Heart left ventricle (tissue), 16 donors: ENCODE measurements at places on chromosomes 4 and X. TPM values are rescaled to one million over a fixed set of nuclear protein-coding genes. Genes with fewer than 3 reads are reported as not detected.

- H3K27ac ChIP-seq: no peak overlapping the region
- no peaks in the 10 kb centered on the region for H3K27me3 ChIP-seq
- no peak overlapping the region for H3K4me3 ChIP-seq
- no peak for DNase-seq
These were observed 14.7 kb downstream of the CXCR3 start for GRCh38 chrX:71603618-71604017.

SULT1B1 gene
- total RNA-seq: 0.56 TPM

SUPT20HL2 gene
- total RNA-seq: 0.22 TPM

- H3K27ac ChIP-seq: no peak overlapping the region
- no peak overlapping the region for H3K4me3 ChIP-seq
- H3K36me3 ChIP-seq: no peaks in the 10 kb centered on the region
- no peak for DNase-seq
- H3K4me1 ChIP-seq: no peaks in the 10 kb centered on the region
- H3K27me3 ChIP-seq: no peaks in the 10 kb centered on the region
These were observed 28.5 kb downstream of the ACSL4 start for GRCh38 chrX:109704563-109704962.

MAGEA10 gene
- total RNA-seq: not detected

SH3BGRL gene
- 28.7 TPM for total RNA-seq

DNA sequence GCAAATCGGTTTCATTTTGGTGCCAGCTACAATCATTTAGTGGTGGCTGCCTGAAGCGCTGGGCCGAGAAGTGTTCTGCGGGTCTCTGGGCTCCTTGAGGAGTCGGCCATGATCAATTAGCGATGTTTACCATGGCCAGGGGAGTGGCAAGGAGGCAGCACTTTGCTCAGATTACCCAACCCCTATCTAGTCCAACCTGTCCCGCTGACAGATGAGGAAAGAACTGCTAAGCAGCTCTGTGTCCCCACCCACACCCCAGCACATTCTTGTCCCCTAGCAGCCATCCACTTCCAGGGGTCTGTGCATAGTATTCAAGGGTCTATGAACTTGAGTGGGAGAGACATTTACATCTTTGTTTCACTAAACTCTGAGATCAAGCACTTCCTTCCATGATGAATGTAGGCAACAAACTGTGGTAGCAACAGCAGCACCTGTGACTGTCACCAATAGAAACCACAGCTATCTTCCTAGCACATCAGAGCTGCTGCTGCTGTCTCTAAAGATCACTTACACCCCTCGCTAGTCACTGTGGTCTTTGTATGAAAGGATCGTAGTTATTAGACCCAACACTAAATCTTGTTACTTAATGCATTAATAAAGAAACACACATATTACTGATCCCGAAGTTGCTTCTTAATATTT, 331.6 kb downstream of the BCOR start:
- no peaks in the 10 kb centered on the region for H3K36me3 ChIP-seq
- H3K4me3 ChIP-seq: no peak overlapping the region
- no peaks in the 10 kb centered on the region for H3K4me1 ChIP-seq
- no peaks in the 10 kb centered on the region for H3K27me3 ChIP-seq

- DNase-seq: no peak
- no peak overlapping the region for H3K4me3 ChIP-seq
- no peaks in the 10 kb centered on the region for H3K27me3 ChIP-seq
- no peaks in the 10 kb centered on the region for H3K36me3 ChIP-seq
These were observed 275.5 kb downstream of the CFAP299 start for GRCh38 chr4:80610845-80611677.

PDCL2 gene
- not detected for total RNA-seq

GRCh38 chr4:31917334-31917733, 1197.2 kb downstream of the PCDH7 start:
- no peaks in the 10 kb centered on the region for H3K4me1 ChIP-seq
- H3K27ac ChIP-seq: no peak overlapping the region
- no peak overlapping the region for H3K4me3 ChIP-seq
- no peak for DNase-seq

DNA sequence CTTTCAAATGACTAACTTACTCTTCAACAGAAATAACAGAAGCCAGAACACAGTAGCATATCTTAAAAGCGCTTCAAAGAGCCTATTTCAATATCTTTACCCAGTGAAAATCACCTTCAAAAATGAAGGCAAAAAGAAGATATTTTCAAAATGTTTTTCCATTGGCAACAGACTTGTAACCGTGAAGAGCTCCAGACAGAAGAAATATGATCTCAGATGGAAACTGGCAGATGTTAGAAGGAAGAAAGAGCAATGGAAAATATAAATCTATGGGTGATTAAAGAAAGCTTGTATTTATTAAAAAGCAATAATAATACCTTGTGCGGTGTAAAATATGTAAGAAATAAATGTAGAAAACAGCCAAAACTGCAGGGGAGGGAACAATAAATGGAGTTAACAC, 35.7 kb downstream of the PRKG2 start:
- no peaks in the 10 kb centered on the region for H3K4me1 ChIP-seq
- H3K36me3 ChIP-seq: no peaks in the 10 kb centered on the region
- DNase-seq: no peak
- no peak overlapping the region for H3K4me3 ChIP-seq
- H3K27ac ChIP-seq: no peak overlapping the region
- no peaks in the 10 kb centered on the region for H3K27me3 ChIP-seq

- DNase-seq: no peak
- H3K27me3 ChIP-seq: no peaks in the 10 kb centered on the region
- H3K4me1 ChIP-seq: no peaks in the 10 kb centered on the region
- H3K27ac ChIP-seq: no peak overlapping the region
- no peaks in the 10 kb centered on the region for H3K36me3 ChIP-seq
- H3K4me3 ChIP-seq: no peak overlapping the region
These were observed 116.5 kb downstream of the FAM13A start for GRCh38 chr4:88940506-88940905.

SPANXD gene
- total RNA-seq: not detected

CT83 gene
- total RNA-seq: not detected

- H3K4me1 ChIP-seq: no peaks in the 10 kb centered on the region
- no peak overlapping the region for H3K27ac ChIP-seq
- no peak for DNase-seq
These were observed 25.1 kb upstream of the PRDM8 start for GRCh38 chr4:80172203-80172602.

DNA sequence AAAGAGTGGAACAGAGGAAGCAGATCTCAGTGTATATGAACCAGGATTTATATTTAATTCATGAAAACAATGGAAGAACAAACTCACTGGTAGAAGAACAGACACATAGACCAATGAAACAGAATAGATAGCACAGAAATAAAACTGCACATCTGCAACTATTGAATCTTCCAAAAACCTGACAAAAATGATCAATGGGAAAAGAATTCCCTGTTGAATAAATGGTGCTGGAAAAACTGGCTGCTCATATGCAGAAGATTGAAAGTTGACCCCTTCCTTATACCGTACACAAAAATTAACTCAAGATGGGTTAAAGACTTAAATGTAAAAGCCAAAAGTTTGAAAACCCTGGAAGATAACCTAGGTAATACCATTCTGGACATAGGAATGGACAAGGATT, 391.0 kb downstream of the MAGEB5 start:
- no peaks in the 10 kb centered on the region for H3K4me1 ChIP-seq
- no peak for DNase-seq
- H3K4me3 ChIP-seq: no peak overlapping the region
- no peak overlapping the region for H3K27ac ChIP-seq

SOD3 gene
- total RNA-seq: 43.0 TPM

FAAH2 gene
- not detected for total RNA-seq

- H3K4me3 ChIP-seq: no peak overlapping the region
- H3K27me3 ChIP-seq: no peaks in the 10 kb centered on the region
- DNase-seq: no peak
- no peaks in the 10 kb centered on the region for H3K4me1 ChIP-seq
- no peaks in the 10 kb centered on the region for H3K36me3 ChIP-seq
- no peak overlapping the region for H3K27ac ChIP-seq
These were observed 567.9 kb upstream of the HTR2C start for GRCh38 chrX:114015966-114016365.

NBDY gene
- total RNA-seq: 13.1 TPM

ATP2B3 gene
- total RNA-seq: not detected

GRCh38 chr4:1045193-1045594, 33.8 kb downstream of the FGFRL1 start:
- H3K4me3 ChIP-seq: no peak overlapping the region
- H3K36me3 ChIP-seq: no peaks in the 10 kb centered on the region
- peaks cover 27% of the 10 kb centered on the region for H3K27me3 ChIP-seq
- no peak overlapping the region for H3K27ac ChIP-seq
- DNase-seq: no peak
- H3K4me1 ChIP-seq: peaks cover 28% of the 10 kb centered on the region

DNA sequence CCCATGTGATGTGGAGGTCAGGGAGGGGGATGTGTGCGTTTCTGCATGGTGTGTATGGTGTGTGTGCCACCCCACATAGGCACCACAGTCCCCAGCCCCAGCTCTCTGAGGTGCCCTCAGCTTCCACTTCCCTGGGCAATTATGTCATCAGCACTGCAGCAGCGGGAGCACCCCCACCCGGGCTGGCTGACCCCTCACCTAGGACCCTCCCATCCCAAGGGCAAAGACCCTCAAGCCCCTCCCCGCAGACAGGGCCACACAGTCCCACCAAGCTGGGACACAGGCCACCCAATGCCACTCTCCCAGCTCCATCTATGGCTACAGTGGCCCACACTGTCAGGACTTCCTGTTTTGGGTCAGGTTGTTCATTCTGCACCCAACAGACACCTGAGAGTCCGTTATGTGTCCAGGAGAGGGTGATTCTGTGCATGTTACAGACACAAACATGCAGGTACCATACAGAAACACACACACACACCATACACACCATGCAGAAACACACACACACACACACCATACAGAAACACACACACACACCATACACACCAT, 75.2 kb downstream of the JAKMIP1 start:
- no peaks in the 10 kb centered on the region for H3K4me1 ChIP-seq
- no peak overlapping the region for H3K4me3 ChIP-seq
- peaks cover 22% of the 10 kb centered on the region for H3K27me3 ChIP-seq

- H3K36me3 ChIP-seq: peaks cover 7% of the 10 kb centered on the region
- H3K27ac ChIP-seq: peak overlapping the region; percentile 39
- H3K4me3 ChIP-seq: no peak overlapping the region
These were observed 118.6 kb downstream of the PTTG2 start for GRCh38 chr4:38078590-38079421.

DNA sequence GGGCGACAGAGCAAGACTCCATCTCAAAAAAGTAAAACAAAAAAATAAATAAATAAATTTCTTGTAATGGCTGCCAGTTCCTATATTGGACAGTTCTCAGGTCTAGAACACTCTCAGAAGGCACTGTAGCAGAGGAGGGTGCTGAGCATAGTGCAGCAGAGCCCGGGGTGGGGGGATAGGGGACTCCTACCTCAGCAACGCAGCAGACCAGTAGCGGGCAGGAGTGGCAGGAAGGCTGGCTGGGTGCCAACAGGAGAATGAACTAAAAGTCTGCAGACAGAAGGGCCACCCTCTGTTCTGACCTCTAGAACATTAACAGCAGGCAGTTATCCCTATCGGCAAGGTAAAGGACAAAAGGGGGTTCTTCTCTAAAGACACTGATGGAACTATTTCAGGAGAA, 20.2 kb downstream of the PDK3 start:
- no peak overlapping the region for H3K27ac ChIP-seq
- H3K4me3 ChIP-seq: no peak overlapping the region
- H3K4me1 ChIP-seq: no peaks in the 10 kb centered on the region
- DNase-seq: no peak

- no peaks in the 10 kb centered on the region for H3K4me1 ChIP-seq
- no peaks in the 10 kb centered on the region for H3K27me3 ChIP-seq
- no peaks in the 10 kb centered on the region for H3K36me3 ChIP-seq
These were observed 115.0 kb upstream of the TEX13C start for GRCh38 chrX:125204681-125205132.

- no peak for DNase-seq
- no peak overlapping the region for H3K27ac ChIP-seq
- no peaks in the 10 kb centered on the region for H3K27me3 ChIP-seq
These were observed 74.8 kb upstream of the SMARCA5 start for GRCh38 chr4:143438710-143439109.

DNA sequence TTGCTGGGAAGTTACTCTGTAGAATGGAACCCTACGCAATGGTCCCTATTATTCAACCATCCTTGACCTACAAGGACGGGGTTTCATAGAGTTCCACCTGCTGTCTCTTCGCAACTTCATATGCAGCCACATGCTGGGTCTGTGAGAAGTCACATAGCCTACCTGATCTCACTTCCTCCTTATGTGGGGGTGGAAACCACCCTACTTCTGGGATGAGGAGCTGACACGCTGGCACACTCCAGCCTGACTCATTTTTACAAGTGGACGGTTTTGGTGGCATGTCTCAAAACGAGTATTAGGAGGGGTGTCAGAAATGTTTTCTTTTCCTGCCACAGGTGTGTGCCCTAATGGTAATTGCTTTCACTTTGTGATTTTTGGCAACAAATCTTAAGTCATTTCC, 36.8 kb upstream of the ARSD start:
- H3K36me3 ChIP-seq: no peaks in the 10 kb centered on the region
- H3K27ac ChIP-seq: no peak overlapping the region
- no peak overlapping the region for H3K4me3 ChIP-seq
- H3K4me1 ChIP-seq: no peaks in the 10 kb centered on the region

C4orf36 gene
- not detected for total RNA-seq

GYG2 gene
- 1.00 TPM for total RNA-seq

GRCh38 chr4:39367166-39367565, 1.0 kb upstream of the RFC1 start:
- H3K4me1 ChIP-seq: peaks cover 15% of the 10 kb centered on the region
- no peaks in the 10 kb centered on the region for H3K27me3 ChIP-seq
- DNase-seq: no peak
- H3K27ac ChIP-seq: no peak overlapping the region
- no peaks in the 10 kb centered on the region for H3K36me3 ChIP-seq

GRCh38 chr4:104870495-104871233, 276.0 kb upstream of the TET2 start:
- H3K36me3 ChIP-seq: no peaks in the 10 kb centered on the region
- no peaks in the 10 kb centered on the region for H3K27me3 ChIP-seq
- no peak overlapping the region for H3K27ac ChIP-seq
- DNase-seq: no peak
- H3K4me3 ChIP-seq: no peak overlapping the region
- no peaks in the 10 kb centered on the region for H3K4me1 ChIP-seq
